ENCODE measurements at places on chromosomes 11 and 22.

GRCh38 chr11:78248903-78249302 is 60.2 kb downstream of the USP35 start:
- DNase-seq: no peak

GRCh38 chr22:37564111-37564711 is 3.9 kb downstream of the CDC42EP1 start:
- DNase-seq: no peak

DNA sequence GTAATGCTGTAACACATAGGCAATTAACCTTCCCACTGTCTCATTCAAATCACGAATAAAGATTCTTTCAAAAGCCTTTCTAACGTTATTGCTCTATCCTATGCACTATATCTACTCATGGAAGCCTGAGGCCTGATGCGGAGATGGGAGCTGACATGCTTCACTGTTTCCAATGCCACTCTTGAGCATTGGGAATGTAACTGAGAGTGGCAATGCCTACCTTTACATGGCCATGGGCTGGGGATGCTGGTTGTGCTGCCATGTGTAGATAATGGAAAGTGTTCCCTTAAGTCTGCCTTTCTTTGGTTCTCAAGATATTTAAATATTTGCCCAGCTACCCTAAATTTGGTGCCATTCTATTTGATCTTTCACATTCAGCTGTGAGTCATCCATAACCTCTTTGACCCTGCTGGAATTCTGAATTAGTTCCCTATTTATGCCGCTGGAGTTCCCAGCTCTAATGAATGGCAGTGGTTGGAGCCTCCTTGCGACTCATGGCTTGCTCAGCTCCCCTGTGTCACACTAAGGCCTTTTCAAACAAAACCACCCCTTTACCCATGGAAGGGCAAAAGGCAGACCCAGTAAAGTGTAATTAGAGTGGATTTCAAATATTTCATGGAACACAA is 21.4 kb upstream of the DKK3 start:
- no peak for DNase-seq

- no peak for DNase-seq
These were observed 1066.1 kb downstream of the BRD1 start for GRCh38 chr22:48761546-48761945.

DNA sequence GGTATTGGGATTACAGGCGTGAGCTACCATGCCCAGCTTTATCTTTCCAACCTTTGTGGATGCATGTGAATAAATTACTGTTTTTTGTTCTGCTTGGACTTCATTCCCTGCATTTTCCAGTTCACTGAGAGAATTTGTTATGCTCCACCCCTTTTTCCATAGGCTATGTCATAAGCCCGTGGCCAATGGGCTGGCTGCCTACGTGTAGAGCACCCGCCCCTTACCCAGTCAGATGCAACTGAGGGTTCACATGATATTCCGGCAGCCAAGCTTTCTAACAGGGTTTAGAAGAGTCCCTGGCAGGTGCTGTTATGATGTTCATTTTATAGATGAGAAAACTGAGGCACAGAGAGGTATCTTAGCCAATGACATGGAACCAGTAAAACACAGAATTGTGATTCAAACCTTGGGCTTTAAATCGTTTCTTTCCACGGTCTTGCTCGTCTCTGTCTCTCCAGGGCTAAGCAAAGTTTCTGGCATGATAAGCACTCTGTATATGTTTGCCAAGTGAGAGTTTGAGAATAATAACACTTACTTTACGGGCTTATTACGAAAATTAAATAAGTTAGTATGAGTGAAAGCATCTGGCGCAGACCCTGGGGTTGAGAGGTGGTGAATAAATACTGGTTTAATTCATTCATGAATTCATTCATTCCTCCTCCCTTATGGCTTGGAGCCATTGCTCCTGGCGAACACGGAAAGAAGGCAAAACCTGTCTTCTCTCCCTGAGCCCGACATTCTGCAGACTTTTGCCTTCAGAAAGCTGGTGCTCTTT is 42.4 kb upstream of the RASD2 start:
- DNase-seq: no peak

DNA sequence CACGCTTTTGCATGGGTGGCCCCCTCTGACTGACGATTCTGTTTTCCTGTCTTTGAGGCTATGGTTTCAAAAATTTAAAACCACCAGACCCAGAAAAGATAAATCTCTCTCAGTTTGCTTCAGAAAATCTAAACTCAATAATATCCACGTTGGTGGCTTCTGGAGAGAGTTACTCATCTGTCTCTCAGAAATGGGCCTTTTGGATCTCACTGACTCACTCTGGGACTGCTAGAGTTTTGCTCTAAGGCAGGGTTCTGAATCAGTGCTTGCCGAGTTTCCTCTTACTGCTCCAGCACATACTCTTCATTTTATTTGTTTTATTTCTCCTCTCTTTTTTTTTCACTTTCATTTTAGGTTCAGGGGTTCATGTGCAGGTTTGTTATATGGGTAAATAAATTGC is 305.7 kb downstream of the BLID start:
- no peak for DNase-seq
